ENCODE measurements at places on chromosomes 2 and 18.

- no peak for DNase-seq
Measured at GRCh38 chr18:51659781-51660180, 462.3 kb upstream of the MEX3C start.

DNA sequence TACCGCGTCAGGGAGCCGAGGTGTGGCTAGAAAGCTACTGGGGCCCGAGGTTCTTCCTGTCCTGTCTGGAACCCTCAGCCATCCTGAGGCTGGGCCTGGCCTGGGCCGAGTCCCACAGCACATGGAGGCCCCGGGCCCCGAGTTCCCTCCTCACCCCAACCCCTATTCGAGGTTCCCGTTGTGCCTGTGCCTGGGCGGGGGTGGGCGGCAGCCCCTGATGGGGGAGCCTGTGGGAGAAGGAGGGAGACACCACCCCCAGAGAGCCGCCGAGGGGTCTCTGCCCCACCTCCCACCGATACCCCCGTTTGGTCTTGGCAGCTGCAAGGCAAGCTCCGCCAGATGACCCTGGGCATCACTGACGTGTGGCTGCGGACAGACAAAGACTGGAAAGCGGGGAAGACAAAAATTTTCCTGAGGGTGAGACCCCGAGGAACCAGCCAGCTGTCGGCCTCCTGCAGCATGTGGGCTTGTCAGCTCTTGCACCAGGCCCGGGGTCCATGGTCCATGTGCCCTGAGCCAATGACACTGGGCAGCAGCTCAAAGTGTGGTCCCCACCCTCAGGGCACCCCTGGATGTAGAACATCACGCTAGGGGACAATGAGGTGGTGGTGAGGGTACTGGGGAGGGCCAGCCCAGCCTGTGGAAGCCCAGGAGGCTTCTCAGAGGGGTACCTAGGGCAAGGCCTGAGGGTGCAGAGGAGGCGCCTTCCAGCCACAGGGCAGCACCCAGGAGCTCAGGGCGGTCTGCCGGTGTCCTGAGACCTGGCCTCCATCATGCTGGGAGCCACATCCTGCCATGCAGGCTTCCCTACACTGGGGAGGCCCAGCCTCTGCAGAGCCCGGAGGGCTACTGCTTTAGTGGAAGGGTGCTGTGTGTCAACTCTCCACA, 52.5 kb upstream of the GPR17 start:
- no peak for DNase-seq

DNA sequence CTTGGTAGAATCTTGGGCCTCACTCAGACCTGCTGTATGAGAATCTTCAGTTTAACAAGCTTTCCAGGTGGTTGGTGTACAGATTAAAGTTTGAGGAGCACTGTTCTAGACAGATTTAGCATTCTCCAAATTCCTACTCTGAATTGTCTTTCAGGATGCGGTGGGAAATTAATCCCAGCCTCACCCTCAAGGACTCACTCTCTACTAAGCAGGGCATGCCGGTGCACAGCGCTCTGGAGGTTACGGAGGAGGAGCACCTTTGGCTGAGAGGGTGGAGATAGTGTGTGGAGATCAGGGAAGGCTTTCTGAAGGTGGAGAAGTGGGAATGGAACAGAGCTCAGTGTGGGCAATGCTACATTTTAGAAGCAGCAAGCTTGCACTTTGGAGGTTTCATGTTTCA, 359.2 kb downstream of the LRATD1 start:
- DNase-seq = no peak

- no peak for DNase-seq
Measured at GRCh38 chr2:126449677-126450076, 206.3 kb upstream of the GYPC start.

GRCh38 chr18:44741511-44741910, 60.8 kb downstream of the SETBP1 start:
- no peak for DNase-seq

DNA sequence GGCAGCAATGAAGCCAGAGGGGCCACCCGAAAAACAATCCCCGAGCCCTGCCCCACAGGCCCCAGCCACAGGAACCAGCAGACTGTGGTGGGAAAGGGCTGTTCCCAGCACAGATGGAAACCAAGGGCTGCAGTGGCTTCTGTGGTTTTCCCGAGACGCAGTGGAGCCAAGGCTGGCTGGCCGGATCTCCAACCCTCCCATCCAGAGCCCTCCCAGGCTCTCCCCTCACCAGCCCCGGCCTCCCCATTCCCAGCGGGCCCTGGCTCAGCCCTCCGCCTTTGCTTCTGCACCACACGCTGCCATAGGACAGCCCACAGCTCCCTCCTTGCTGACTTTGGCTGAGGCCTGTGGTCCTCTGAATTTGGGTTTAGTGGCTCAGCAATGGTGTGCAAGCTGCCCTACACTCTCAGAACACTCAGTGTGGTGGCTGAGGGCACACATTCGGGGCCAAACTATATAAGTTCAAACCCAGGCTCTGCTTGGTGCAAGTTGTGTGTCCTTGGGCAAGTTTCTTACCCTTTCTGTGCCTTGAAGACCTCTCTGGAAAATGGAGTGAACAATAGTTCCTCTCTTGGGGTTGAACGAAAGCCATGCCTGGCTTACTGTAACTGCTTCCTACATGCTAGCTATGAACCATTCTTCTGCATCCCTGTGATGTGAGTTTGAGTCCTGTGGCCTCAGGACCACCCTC, 200.1 kb downstream of the SMAD7 start:
- DNase-seq = no peak

DNA sequence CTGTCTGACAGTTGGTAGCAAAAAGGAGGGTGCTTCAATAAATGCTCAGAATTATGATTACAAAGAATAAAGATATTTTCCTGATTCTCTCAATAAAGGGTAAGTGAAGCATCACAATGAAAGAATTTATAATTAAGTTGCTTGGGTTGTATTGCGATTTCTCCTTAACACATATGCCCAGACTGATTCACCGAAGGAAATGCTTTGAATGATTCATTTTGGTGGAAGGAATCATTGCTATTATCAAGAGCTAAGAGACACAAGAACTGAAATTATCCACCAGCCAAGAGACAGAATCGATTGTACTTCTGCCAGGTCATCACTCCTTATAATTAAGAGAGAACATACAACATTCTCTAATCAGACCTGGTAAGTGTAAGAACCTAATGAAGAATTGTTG, 301.4 kb downstream of the NR4A2 start:
- no peak for DNase-seq

DNA sequence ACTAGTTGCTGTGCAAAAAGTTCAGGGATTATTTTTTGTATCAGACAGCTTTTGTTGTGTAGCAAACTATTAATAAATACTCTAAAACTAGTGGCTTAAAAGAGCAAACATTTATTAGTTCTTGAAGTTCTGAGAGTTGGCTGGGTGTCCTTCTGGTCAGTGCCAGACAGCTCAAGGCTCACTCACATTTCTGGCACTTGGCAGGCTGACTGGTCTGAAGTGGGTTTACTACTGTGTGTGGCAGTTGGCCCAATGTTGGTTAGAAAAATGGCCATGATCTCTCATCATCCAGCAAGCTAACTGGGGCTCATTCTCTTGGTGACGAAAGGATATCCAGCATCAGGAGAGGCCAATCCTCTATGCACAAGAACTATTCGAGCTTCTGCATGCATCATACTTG, 71.4 kb upstream of the ZNF385B start:
- no peak for DNase-seq

DNA sequence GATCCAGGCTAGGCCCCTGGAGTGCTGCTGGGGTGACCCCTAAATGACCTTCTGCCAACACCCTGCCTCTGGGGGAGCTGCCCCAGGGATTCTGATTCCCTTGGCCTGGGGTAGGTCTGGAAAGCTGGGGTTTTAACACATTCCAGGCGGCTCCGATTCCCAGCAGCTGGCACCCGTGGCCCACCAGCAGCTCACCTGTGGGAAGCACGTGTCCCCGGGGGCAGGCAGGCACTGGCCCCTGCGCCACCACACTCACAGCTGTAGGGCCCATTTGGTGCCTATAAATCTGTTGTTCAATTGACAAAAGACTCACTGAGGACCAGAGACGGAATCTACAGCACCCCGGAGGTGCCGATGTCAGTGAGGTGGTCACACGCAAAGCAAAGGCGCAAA, 4.1 kb upstream of the KLHL30 start:
- no peak for DNase-seq

- no peak for DNase-seq
Measured at GRCh38 chr2:85291425-85292023, 36.3 kb downstream of the TGOLN2 start.

DNA sequence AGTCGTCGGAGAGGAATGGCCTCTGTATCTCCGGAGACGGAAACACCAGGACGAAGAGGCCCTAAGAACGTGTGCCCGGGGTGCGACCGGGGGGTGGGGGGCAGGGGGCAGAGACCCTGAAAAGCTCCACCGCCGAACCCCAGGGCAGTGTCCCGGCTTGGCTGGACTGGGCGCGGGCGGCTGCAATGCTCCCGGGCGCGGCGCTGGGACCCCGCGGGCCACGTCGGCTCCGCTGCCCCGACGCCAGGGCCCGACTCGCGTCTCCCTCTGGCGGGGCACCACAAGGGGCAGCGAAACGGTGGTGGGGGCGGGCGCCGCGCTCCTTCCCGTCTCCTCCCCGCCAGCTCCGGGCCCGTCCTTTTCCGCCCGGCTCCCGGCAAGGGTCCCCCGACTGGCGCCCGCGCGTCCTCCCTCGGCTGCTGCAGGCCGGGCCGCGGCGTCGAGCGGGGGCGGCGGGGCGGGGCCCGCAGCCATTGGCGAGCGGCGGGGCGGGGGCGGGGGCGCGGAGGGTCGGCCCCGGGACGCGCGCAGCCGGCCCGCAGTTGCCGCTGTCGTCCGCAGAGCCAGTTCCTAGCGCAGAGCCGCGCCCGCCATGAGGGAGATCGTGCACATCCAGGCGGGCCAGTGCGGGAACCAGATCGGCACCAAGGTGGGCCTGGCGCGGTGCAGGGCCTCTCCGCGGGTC, at the start of gene TUBB6:
Gene TUBB6 (plus strand): TSS at position 541 of the 685 bp plus-strand sequence. CDS start 52 bp downstream, at position 593.
- peak; percentile 62 for DNase-seq

DNA sequence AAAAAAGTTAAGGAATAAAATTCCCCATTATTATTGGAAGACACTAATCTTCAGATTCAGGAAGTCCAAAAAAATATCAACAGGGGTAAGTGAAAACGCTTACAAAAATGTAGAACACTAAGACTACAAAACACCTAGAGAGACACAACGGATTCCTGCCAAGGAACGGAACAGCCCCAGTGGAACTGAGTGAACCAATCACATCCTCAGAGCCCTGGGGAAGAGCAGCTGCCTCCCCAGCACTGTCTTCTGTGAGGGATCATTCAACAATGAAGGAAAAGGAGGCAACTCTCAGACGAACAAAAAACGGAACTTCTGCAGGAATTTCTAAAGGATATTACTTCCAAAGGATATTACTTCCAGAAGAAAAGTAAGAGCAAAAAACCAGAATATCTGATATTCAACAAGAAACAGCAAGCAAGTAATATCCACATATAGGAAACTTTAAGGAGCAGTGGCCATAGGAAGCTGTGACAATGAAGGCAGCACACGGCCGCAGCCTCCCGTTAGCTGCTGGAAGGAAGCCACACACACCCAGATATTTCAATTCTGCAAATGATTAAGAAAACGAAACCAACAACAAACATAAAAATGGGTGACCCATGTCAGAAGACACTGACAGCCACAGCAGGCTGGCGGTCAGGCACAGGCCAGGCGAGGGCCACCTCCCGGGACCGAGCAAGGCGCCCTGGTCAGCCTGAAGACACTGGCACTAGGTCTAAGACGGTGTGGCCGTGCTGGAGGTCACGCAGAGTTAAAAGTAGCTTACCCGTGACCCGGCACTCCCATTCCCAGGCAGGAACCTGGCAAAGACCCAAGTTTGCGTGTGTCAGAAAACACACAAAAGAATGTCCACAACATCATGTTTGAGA, 81.8 kb downstream of the HDAC4 start:
- DNase-seq = no peak

DNA sequence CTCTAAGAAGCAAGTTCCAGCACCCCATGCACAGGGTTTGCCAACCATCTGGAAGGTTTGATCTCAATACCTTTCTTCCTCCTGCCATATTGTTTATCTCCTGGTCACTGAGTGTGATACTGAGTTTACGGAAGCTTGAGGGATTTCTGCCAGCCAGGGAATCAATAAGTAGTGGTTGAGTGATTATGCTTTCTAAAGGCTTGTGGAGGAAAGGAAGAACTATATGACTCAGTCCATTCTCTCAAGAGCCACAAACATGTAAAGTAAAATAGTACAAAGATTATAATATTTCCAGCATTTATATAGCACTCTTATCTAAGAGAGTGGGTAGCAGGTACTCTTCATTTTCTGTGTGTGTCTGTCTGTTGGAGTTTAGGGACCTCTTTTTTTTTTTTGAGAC, 49.2 kb downstream of the SLC4A3 start:
- no peak for DNase-seq

- no peak for DNase-seq
Measured at GRCh38 chr18:9868857-9869714, 16.7 kb upstream of the TXNDC2 start.

DNA sequence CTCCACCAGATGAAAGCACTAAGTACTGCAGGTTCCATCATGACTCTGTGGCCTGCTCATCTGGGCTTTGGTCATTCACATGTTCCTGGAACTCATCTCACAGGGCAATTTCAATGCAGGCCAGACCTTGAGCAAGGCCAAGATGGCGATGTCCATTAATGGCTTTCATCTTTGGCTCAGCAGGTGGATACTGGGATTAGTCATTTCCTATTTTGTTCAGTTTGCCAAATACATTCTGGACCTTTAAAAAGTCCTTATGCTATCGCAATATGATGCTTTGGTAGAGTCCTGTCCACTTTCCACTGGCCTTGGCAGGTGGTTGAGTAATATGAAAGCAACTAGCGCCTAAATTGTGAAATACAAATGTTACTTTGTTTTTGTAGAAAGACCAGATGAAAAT, 170.1 kb upstream of the REV1 start:
- DNase-seq = no peak

DNA sequence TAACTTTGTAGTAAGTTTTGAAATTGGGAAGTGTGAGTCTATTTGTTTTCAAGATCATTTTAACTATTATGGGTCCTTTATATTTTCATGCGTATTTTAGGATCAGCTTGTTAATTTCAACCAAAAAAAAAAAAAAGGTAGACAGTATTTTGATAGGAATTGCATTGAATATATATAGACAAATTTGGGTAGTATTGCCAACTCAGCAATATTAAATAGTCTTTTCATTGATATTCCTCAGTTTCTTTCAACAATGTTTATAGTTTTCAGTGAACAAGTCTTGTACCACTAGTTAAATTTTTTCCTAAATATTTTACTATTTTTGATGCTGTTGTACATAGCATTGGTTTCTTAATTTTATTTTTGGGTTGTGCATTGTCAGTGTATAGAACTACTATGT, 149.9 kb downstream of the TAF4B start:
- no peak for DNase-seq

GRCh38 chr2:10004401-10004800, 38.9 kb upstream of the KLF11 start:
- DNase-seq = no peak

- DNase-seq = no peak
Measured at GRCh38 chr2:70173520-70173919, 17.3 kb downstream of the C2orf42 start.
